ENCODE measurements at places on chromosomes 1 and 21. TPM values are rescaled to one million over a fixed set of nuclear protein-coding genes. Genes with fewer than 3 reads are reported as not detected.

The CFHR2 gene
- not detected for total RNA-seq

The CELA3A gene
- not detected for total RNA-seq

The S100A1 gene
- total RNA-seq = 2.2 TPM

DNA sequence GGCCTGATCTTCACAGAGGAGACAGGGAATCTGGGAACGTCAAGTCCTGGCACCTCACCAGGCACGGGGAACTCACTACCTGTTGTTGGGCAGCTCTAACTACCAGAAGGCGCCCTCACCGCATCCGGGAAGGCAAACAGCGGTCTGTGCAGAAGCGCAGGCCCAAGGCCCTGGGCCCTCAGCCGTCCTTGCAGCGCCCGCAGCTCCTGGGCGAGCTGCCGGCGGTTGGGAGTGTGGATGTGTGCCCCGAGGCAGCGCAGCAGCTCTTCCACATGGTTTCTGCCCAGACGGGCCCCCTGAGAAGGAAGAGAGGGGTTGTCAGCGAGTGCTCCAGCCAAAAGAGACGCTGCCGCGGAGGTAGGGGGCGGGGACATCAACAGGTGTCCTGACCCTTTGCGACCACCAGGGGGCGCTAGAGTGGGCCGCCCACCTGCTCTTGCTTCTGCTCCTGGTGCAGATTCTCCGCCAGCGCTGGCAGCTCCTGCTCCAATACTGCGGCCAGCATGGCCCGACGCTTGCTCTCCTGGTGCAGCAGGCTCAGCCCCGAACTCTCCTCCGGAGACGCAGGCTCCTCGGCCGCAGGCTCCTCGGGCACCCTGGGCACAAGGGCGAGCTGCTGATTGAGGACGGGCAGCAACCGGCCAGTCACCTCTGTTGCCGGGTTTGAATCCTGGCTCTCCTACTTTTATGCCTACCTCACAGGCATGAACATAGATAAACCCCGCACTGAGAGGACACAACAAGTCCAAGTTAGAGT, 9.3 kb downstream of the MAP3K6 start:
- no peaks in the 10 kb centered on the region for H3K36me3 ChIP-seq
- peak; percentile 78 for DNase-seq
- no peak overlapping the region for H3K4me3 ChIP-seq
- peaks cover 4% of the 10 kb centered on the region for H3K4me1 ChIP-seq

All from cardiac muscle cell (in vitro differentiated cells and primary cell).